HCT116 (cell line): ENCODE measurements at places on chromosomes 11 and 22. TPM values are rescaled to one million over a fixed set of nuclear protein-coding genes. Genes with fewer than 3 reads are reported as not detected.

CDHR5 gene
- total RNA-seq = not detected

GGT1 gene
- 14.0 TPM for total RNA-seq

NELL1 gene
- total RNA-seq = not detected

RFPL2 gene
- 0.61 TPM for total RNA-seq

UPK3A gene
- not detected for total RNA-seq

GRCh38 chr11:129710423-129710822, 105.2 kb upstream of the TMEM45B start:
- no peak overlapping the region for H3K4me3 ChIP-seq
- H3K27ac ChIP-seq = no peak overlapping the region
- H3K4me1 ChIP-seq = no peaks in the 10 kb centered on the region
- no peak for DNase-seq
- no peaks in the 10 kb centered on the region for H3K27me3 ChIP-seq

DNA sequence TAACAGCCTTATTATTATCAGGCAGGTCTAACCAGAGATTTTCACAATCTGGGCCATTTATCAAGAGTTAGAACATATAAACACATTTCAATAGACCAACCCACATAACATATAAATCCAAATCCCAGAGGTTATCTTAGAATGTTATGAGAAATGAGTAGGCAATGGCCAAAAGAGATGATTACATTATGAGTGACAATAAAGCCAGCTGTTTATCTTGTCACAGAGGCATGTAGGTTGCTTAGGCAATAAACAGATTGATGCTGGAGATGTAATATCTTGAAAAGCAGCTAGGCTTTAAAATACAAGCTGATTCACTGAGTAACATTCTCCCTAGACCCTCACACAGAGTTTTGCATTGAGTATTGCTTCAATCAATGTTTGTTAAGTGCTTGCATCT, 148.5 kb upstream of the SESN3 start:
- no peaks in the 10 kb centered on the region for H3K36me3 ChIP-seq
- no peak for DNase-seq
- H3K4me3 ChIP-seq = no peak overlapping the region
- H3K4me1 ChIP-seq = no peaks in the 10 kb centered on the region

GRCh38 chr11:1340111-1340510, 30.7 kb upstream of the TOLLIP start:
- DNase-seq = no peak
- no peaks in the 10 kb centered on the region for H3K36me3 ChIP-seq
- H3K4me1 ChIP-seq = peaks cover 14% of the 10 kb centered on the region
- H3K4me3 ChIP-seq = no peak overlapping the region
- no peaks in the 10 kb centered on the region for H3K27me3 ChIP-seq

DNA sequence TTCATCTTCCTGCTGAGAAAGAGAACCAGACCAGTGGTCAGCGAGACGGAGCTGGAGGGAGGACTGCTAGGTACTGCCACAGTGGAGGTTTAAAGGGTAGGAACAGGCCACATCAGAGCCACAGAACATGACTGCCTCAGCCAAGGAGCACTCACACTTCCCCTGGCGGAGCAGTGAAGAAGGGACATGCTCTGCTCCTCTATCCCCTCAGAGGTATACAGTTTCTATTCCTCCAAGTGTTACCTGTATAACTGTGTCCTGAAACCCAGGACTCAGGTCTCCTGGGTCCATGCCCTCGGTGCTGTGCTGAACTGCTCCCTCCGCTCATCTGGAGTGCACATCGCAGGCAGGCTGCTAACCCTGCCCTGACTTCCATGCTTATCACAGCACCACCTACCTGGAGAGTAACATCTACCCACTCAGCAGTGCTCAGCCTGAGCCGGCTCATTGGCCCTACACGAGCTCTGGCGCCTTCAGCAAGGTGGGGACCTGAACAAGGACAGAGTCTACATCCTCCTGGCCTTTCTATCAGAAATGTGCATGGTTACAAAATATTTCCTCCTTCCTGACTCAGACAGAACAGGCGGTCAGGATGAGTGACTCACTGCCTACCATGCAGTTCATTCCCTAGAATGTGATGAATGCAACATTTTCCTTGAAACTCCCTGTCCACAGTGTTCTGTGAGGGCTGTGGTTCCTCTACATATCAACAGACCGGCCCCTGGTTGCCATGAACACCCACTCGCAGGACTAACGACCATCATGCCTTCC, 52.9 kb downstream of the C11orf58 start:
- H3K27me3 ChIP-seq = no peaks in the 10 kb centered on the region
- H3K4me1 ChIP-seq = peaks cover 28% of the 10 kb centered on the region
- peak; percentile 62 for DNase-seq
- no peaks in the 10 kb centered on the region for H3K36me3 ChIP-seq

DNA sequence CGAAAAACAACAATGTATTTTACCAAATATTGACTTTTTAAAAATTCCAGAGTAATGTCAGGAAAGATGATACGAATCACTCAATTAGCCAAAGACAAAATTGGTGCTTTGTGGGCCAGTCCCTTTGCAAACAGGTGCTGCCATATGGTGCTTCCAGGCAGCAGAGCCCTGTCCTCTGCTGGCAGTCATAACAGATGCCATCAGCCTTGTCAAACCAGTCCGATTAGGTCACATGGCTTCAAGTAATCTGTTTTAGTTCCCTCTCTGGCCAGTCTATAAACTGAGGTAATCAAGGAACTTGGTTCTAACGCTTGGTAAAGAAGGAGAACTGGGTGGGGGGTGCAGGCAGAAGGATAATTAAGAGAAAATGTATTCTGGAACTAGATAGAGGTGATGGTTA, 49.1 kb upstream of the CAPRIN1 start:
- no peaks in the 10 kb centered on the region for H3K36me3 ChIP-seq
- DNase-seq = no peak
- H3K27me3 ChIP-seq = no peaks in the 10 kb centered on the region
- H3K27ac ChIP-seq = no peak overlapping the region

- H3K4me1 ChIP-seq = no peaks in the 10 kb centered on the region
- DNase-seq = no peak
- H3K4me3 ChIP-seq = no peak overlapping the region
- H3K27me3 ChIP-seq = peaks cover 46% of the 10 kb centered on the region
- H3K27ac ChIP-seq = no peak overlapping the region
Measured at GRCh38 chr11:6882751-6883150, 6.3 kb downstream of the OR10A4 start.

DNA sequence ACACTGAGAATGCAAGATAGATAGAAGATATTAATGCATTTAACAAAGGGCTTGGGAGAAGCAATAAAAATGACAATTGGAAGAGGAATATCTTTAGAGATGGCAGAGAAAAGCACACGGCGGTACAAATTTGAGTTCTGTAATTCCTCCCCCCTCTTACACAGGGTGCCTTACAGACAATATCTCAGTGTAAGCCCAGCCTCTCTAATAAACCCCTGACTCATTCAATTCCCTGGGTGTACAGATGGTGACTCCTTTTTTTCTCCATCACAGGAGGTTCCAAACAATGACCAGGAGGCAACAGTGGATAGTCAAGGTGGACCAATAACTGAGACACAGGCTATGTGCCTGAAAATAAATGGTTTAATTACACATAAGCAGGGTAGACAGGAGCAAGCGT, 598.6 kb downstream of the OPCML start:
- no peaks in the 10 kb centered on the region for H3K36me3 ChIP-seq
- H3K27me3 ChIP-seq = no peaks in the 10 kb centered on the region
- no peaks in the 10 kb centered on the region for H3K4me1 ChIP-seq
- no peak overlapping the region for H3K27ac ChIP-seq
- no peak overlapping the region for H3K4me3 ChIP-seq
- no peak for DNase-seq

DNA sequence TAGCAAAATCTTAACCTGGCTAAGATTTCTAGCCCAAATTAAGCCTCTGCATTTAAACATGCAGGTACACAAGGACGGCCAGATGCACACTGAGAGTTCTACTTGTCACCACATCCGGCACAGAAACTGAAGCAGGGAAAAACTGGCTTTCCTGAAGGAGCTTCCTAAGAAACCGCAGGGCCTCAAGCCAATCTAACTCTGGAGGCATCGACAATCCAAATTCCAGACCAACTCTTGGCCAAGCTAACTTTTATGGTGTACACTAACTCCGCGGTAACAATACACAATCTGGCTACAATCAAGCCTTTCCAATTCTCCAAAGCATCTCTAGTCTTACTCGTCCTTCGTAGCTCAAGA, 1.2 kb downstream of the MSANTD2 start:
- H3K4me1 ChIP-seq = peaks cover 6% of the 10 kb centered on the region; the same call in 1 of the 2 replicates
- H3K27me3 ChIP-seq = no peaks in the 10 kb centered on the region
- DNase-seq = no peak
- peak overlapping the region; percentile 74 for H3K27ac ChIP-seq
- no peaks in the 10 kb centered on the region for H3K36me3 ChIP-seq

- no peaks in the 10 kb centered on the region for H3K27me3 ChIP-seq
- no peak overlapping the region for H3K27ac ChIP-seq
- DNase-seq = no peak
- H3K36me3 ChIP-seq = no peaks in the 10 kb centered on the region
- peaks cover 10% of the 10 kb centered on the region for H3K4me1 ChIP-seq
Measured at GRCh38 chr11:116972691-116973090, 125.5 kb downstream of the SIK3 start.

GRCh38 chr11:55697817-55698216, 35.8 kb downstream of the OR4C6 start:
- H3K27ac ChIP-seq = no peak overlapping the region
- no peaks in the 10 kb centered on the region for H3K36me3 ChIP-seq
- no peak for DNase-seq
- H3K4me3 ChIP-seq = no peak overlapping the region
- H3K4me1 ChIP-seq = no peaks in the 10 kb centered on the region

DNA sequence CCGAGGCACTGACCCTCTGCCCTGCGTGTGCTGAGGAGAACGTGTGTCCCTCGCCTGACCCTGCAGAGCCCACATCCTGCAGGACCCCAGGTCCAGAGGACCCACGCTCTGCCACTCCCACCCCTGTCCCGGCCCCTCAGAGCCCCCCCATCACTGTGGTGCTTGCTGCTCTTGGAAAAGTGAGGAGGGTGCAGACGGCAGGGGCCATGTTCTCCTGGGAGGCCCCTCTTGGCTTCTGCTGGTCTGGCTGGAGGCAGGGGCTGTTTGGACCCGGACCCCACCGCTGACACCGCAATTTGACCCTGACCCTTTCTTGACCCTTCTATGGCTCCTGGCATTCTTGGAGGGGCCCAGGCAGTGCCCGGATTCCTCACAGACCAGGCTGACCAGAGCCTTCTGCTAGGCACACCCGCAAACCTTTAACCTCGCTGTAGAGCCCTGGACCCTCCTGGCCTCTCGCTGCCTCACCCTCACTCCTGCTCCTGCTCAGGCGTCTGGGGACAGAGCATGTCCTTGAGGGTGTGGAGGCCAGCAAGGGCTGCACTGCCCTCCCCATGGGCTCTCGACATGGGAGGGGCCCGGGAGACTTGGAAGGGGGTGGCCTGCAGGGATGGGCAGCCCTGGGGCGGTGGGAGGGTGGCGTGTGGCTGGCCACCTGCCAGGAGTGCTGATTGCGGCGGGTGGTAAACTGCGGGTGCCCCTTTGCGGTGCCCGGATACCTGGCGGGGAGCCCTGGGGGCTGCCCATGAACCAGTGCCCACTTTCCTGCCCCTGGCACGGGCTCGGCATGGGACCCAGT, 37.0 kb upstream of the MUC5AC start:
- no peaks in the 10 kb centered on the region for H3K4me1 ChIP-seq
- DNase-seq = no peak
- no peaks in the 10 kb centered on the region for H3K36me3 ChIP-seq
- H3K4me3 ChIP-seq = no peak overlapping the region

DNA sequence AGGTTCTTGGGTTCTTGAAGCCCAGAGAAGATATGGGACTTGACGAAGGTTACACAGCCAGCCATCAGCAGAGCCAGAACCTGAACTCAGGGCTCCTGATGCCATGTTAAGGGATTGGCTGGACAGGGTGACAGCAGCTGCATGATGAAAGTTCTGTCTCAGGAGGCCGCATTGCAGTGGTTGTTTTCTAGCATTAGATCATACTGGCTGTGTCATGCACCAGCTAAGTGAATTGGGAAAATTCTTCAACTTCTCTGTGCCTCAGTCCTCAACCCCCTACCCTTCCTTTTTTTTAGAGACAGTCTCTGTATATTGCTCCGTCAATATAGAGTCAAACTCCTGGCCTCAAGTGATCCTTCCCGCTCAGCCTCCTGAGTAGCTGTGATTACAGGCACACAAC, 5.4 kb upstream of the LTBP3 start:
- no peak overlapping the region for H3K27ac ChIP-seq
- no peaks in the 10 kb centered on the region for H3K36me3 ChIP-seq
- H3K27me3 ChIP-seq = no peaks in the 10 kb centered on the region
- peaks cover 82% of the 10 kb centered on the region for H3K4me1 ChIP-seq
- peak overlapping the region; percentile 20 for H3K4me3 ChIP-seq

DNA sequence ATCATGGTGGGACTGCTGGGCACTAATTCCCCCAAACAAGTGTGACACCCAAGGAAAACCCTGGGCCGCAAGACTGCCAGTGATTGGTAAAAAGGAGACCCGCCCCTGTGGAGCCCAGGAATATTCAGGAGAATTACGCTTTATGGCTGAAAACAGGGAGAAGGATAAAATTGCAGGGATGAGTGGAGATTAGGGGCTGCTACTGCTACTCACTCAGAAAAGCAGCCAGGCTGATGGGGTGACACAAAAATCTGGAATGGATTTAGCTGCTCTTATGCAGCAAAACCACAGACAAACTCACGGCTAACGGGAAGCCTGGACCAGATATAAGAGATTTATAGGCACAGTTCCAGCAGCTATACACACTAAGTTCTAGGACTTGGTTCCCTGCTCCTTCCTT, 4.4 kb upstream of the FBXO3 start:
- peaks cover 8% of the 10 kb centered on the region for H3K4me1 ChIP-seq
- H3K27ac ChIP-seq = no peak overlapping the region
- no peaks in the 10 kb centered on the region for H3K36me3 ChIP-seq
- no peaks in the 10 kb centered on the region for H3K27me3 ChIP-seq
